ENCODE measurements at places on chromosomes 5 and 9.

- no peak for DNase-seq
These were observed 560.0 kb downstream of the BRINP1 start for GRCh38 chr9:118809160-118809625.

GRCh38 chr9:36862206-36863145 lies 171.6 kb downstream of the PAX5 start:
- DNase-seq, result no peak

DNA sequence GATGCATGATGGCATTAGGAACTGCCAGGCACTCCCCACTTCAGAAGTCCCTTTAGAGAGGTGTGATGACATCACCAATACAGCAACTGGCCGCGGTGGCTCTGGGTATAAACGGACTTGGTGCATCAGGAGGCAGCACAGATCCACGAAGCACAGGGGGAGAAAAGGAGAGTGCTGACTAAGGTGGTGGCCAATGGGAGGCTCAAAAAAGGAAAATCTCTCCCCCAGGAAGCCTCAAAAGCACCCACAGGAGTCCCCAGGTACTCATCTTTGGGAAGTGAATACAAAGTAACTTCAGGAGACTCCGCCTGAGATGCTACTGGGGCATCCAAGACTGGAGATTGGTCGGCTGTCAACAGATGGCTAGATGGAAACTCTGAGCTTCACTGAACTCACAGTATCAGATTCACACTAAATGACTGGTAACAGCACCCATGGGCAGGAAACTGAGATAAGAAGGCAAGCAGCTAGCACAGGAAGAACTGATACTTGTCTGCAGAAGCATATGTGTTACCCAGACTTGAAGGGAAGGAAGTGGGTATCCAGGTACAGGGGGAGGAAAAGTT lies 7.6 kb downstream of the TTC39B start:
- peak; percentile 84 for DNase-seq

GRCh38 chr5:150780187-150780692 lies 1.7 kb downstream of the SMIM3 start:
- DNase-seq, result no peak

DNA sequence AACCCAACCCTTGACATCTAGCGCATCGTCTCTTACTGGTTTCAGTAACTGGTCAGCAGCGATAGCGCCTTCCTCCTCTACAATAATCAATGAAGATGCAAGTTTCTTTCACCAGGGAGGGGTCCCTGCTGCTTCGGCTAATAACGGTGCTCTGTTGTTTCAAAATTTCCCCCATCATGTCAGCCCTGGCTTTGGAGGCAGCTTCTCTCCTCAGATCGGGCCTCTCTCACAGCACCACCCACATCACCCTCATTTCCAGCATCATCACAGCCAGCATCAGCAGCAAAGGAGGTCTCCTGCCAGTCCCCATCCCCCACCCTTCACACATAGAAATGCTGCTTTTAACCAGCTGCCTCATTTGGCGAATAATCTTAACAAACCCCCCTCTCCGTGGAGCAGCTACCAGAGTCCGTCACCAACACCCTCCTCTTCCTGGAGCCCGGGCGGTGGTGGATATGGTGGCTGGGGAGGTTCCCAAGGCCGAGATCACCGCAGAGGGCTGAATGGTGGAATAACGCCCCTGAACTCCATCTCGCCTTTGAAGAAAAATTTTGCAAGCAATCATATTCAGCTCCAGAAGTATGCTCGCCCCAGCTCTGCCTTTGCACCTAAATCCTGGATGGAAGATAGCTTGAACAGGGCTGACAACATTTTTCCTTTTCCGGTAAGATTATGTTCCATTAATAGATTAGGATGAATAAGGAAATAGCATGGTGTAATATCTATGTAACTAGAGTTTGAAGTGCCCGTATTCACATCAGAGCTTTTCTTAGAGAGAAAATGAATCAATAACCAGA lies 2.2 kb downstream of the CPEB4 start:
- DNase-seq, result no peak

DNA sequence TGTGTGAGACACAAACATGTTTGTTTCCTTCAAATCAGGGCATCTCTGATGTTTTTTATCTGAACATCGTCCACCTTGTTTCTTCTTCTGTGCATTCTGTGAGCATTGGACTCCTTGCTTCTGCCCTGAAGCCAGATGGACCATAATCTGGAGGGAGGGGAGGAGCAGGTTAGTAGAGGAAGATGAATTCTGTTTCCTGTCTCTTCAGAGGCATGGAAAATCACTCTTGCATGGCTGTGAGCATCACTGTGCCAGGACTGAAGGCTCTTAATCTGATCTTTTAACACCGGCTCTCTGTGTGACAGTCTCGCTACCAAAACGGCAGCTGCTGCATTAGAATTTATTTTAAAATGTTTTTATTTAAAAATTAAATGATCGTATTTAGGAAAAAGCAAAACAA lies 43.3 kb downstream of the TLE4 start:
- no peak for DNase-seq

- DNase-seq, result no peak
These were observed 126.2 kb upstream of the PLCXD3 start for GRCh38 chr5:41636605-41637004.

DNA sequence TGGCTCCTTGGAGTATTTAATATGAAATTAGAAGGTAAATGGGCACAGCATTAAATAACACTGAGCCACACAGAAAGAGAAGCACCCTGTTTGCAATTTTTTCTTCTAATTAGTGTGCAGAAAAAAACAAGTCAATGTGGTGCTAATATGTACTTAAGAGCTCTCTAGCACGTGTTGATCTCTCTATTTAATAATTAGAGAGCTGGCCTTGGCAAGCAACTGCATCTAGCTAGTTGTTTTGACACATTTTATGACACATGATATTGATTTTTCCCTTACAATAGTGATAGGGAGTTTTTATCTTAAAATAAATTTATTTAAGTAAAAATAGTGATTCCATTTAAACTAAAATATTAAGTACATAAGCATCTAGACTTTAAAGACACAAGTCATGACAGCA lies 54.5 kb upstream of the NUDT12 start:
- DNase-seq, result no peak

DNA sequence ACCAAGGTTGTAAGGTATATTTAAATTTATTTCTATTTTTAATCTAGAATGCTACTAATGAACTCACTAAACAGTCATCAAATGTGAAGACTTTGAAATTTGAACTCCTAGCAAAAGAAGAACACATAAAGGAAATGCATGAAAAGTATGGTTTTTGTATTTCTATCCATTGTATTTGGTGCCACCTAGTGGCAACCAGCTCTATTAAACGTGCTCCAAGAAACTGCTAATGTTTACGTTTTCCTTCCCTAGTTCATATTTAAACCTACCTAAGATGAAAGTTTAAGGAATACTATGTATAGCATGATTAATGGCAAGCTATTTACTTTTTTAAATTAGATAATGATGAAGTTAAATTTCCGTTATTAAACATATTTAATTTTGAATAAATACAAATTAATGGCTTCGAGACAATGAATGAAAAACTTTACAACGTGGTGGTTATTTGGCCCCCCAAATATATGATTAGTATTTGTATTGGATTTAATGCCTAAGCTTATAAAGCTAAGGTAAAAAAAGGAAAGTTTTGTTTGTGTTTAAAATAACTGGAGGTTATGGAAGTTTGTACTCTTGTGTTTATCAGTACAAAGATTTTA lies 115.9 kb upstream of the SH3GL2 start:
- no peak for DNase-seq

- DNase-seq, result no peak
These were observed 4.9 kb upstream of the SCGB3A1 start for GRCh38 chr5:180596115-180596667.

- DNase-seq, result no peak
These were observed 74.8 kb downstream of the STK32A start for GRCh38 chr5:147309621-147310020.

- no peak for DNase-seq
These were observed 142.8 kb downstream of the LIFR start for GRCh38 chr5:38413696-38414095.

DNA sequence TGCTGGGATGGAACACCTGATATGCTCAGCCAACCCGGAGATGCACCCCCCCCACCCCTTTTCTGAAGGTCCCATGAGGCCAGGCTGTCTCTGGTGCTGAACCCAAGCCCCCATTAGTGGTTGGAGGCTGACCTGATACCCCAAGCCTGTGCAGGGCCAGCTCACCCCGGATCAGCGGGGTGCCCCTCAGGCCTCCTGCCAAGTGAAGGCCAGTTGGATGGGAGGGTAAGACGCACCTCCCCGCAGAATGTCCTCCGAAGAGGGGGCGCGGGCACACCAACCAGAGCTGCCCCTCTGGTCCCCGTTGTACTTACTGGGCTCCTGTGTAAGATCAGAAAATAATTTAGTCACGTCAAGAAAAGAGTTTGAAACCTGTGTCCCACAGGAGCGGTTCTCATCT lies 76.8 kb upstream of the OTULINL start:
- no peak for DNase-seq

DNA sequence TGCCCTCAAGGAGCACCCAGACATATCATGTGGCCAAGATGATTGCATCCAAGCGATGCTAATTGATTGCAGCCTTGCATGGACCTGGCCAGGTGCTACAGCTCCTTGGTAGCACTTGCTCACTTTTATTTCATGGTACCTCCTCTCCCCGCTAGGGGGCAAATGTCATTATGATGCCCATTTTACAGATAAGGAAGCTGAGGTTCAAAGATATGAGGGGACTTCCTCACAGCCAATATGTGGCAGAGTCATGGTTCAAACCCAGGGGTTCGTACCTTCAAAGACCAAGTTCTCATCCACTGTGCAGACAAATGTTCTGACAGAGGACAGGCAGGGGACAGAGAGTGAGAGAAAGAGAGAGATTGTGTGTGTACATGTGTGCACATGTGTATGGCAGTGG lies 21.9 kb upstream of the KCNMB1 start:
- DNase-seq, result no peak

- no peak for DNase-seq
These were observed 92.6 kb upstream of the SARDH start for GRCh38 chr9:133830711-133831110.

DNA sequence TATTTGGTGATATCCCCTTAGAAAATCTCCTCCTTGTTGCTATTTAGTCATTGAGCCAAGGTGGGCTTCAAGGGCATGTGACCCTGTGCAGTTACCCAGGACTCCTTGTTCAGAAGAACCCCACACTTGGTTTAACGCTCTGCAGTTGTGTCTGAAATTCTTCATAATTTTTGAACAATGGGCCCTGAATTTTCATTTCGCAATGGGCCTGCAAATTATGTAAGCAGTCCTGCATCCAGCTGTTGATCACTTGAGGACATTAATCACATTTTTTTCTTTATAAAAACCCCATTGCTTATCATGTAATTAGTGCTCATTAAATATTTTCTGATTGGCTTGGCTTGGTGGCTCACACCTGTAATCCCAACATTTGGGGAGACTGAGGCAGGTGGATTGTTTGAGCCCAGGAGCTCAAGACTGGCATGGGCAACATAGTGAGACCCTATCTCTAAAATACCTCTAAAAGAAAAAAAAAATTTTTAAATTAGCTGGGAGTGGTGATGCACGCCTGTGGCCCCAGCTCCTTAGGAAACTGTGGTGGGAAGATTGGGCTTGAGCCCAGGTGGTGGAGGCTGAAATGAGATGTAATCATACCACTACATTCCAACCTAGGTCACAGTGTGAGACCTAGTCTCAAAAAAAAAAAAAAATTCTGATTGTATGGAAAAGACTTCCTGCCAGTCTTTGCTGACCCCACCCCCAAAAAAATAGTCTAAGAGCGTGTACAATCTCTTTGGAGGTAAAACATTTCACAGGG lies 194.2 kb upstream of the HAPLN1 start:
- no peak for DNase-seq

- no peak for DNase-seq
These were observed 58.3 kb upstream of the TGFBR1 start for GRCh38 chr9:99046542-99047071.

GRCh38 chr5:59186623-59187022 lies 603.7 kb downstream of the RAB3C start:
- DNase-seq, result no peak

GRCh38 chr5:143374496-143375217 lies 28.8 kb downstream of the NR3C1 start:
- DNase-seq, result no peak

DNA sequence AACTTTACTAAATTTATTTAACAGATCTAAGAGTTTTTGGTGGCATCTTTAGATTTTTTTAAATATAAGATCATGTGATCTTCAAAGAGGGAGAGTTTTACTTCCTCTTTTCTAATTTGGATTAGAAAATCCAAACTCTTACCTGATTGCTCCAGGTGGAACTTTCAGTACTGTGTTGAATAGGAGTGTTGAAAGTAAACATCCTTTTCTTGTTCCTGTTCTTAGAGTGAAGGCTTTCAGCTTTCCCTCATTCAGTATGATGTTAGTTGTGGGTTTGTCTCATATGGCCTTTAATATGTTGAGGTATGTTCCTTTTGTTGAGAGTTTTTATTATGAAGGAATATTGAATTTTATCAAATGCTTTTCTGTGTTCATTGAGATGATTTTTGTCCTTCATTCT lies 650.0 kb upstream of the SGCD start:
- no peak for DNase-seq

GRCh38 chr5:146751781-146752401 lies 126.7 kb downstream of the PPP2R2B start:
- DNase-seq, result peak; percentile 70

DNA sequence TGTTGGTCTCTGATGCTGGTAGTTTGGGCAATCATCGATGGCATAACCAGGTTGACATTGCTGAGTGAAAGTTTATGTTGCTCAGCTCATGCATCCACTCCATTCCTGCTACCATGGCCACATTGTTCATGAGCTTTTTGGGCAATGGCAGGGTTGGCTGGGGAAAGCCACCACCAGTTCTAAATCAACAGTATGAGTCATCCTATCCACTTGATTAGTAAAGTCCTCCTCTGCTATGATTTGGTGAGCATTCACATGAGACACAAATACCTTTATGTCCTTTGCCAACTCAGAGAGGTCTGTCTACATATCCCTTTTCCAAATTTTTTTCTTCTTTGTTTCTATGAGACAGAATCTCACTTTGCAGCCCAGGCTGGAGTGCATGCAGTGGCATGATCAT lies 129.7 kb upstream of the FBN2 start:
- DNase-seq, result no peak

DNA sequence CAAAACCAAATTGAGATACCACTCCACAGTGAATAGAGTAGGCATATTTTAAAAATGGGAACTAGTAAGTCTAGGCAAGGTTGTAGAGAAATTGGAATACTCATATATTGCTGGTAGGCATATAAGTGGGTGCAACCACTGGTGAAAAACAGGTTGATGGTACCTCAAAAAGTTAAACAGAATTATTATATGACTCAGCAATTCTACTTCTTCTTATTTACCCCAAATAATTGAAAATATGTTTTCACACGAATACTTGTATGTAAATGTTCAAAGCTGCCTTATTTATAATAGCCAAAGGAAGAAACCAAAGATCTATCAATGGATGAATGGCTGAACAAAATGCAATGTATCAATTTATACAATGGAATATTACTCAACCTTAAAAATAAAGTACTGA lies 79.1 kb downstream of the CDH9 start:
- DNase-seq, result no peak

DNA sequence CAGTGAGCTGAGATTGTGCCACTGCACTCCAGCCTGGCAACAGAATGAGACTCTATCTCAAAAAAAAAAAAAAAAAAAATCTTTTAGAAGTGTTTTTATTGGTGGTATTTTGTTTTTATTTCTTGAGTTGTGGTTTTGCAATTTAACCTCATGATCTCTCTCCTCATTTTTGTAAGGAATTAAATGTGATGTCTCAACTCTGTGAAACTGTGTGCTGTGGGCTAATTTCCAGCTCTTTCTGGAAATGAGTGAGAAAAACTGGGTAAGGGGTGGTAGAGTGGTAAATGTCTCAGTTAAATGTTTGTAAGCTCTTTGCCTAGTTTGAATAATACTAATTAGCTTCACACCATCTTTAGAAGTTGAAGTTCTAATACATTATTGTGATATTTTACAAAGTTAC lies 29.0 kb downstream of the ACO1 start:
- DNase-seq, result no peak

Measured in activated effector memory CD4-positive, alpha-beta T cell treated with anti-CD3 and anti-CD28 coated beads, Interleukin-2, amount 50 U/mL, for 16 hours (primary cell).